Kasumi-1 (cell line): ENCODE measurements at places on chromosomes 16 and 17.

- DNase-seq: no peak
These were observed 37.2 kb downstream of the GNAO1 start for GRCh38 chr16:56228476-56228875.

- DNase-seq: no peak
These were observed 162.8 kb downstream of the BCAS3 start for GRCh38 chr17:60840456-60840855.

DNA sequence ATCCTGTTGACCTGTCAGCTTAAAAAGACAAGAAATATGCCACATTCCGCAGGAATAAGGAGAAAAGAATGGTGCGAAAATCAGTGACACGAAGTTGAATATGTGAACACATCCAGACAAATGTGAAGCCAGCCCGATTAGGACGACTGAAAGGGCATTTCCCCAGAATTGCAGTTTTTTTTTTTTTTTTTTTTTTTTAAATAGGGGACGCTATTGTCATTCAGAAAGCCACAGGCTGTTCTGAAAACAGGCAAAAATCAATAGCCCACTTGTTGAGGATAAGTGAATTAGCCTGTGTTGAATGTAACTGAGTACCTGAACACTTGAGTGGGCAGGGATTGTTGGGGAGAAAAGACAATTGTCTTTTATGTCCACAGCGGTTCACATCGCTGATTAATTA, 507.1 kb downstream of the WWOX start:
- no peak for DNase-seq

DNA sequence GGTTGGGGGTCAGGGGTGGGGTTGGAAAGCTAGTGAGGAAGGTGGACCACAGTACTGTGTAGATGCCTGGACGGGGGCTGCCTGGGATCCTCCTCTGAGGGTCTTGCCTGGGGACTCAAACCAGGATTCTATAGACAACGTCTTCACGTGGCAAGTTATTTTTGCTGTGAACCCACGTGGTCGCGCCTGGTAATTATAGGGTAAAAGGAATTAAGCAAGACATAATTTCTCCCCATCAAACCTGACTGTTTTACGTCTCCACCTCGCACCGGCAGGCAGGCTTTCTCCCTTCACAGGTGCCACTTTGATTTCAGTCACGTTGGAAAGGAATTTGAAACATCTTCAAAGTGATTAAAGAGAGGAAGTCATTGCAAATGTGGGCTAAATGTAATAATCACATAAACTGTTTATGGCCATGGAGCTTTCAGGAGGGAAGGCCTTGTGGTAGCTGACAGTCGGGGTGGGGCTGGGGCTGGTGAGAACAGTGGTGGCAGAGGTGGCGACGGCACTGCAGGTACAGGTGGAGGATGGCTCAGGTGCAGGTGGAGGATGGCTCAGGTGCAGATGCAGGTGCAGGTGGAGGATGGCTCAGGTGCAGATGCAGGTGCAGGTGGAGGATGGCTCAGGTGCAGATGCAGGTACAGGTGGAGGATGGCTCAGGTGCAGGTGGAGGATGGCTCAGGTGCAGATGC, 197.1 kb upstream of the NLRP1 start:
- DNase-seq: no peak

DNA sequence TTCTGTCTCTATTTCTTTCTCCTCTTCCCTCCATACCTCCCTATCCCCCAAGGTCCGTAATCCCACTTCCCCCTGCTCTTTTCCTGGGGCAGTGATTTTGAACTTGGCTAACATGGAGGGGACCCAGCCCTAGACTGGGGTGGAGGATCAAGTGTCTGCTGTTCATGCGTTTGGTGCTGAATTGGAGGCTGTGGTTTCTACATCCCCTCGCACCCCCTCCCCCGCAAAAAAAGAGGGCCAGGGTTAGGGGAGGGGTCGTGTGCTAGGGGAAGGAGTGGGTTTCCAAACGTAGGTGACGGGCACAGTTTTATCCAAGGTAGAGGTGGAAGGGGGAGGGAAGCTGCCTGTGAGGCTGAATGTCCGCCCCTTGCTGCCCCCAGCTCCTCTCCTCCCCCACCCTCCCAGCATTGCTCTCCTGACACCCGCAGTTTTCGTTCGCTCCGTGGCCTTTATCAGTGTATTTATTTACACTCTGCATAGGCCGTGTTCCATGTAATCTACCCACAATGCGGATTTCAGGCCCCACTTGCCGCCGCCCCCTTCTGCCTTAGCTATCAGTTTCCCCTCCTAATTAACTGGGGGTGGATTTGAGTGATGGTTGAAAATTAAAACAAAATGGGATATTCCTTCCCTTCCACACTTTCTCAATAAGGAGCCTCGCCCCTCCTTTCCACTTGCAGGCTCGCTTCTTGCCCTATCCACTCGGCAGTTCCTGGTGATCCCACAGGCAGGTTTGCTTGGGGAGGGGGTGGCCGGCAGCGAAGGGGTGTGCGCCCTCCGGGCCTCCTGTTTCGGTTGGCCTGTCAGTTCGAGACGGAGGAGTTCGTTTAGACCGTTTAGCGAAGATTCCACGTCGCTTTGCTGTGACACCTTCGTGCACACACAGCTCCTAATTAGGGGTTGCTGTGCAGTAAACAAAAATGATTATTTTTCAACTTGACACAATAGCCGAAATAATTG, 2.0 kb downstream of the GNAO1 start:
- DNase-seq: no peak

- peak; percentile 86 for DNase-seq
These were observed 26.2 kb upstream of the RFFL start for GRCh38 chr17:35089586-35090296.

GRCh38 chr16:67499106-67499505, 15.8 kb upstream of the AGRP start:
- no peak for DNase-seq

DNA sequence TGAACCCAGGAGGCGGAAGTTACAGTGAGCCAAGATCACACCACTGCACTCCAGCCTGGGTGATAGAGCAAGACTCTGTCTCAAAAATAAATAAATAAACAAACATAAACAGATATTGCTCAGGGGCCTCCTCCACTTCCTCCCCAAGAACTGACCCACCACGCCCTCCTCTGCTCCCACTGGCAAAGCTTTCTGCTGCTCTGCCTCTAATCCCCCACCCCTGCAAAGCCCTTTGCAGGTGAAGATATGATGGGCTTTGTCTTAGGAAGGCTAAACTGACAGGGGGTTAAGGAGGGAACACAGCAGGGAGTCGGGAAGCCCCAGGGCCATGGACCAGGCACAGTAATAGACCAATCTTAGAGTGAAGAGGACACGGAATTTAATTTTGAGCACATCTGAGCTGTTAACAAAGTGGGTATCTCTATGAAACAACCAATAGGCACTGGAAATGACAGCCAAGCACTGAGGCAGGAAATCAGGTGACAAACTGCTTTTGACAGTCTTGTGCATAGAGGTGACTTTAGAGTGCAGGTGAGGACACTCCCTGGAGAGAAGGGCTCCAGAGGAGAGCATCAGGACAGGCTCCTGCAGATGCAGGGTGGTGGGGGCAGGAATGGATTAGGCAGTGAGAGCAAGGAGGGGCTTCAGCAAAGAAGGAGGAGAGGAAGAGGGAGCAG, 6.4 kb upstream of the CD300LD start:
- DNase-seq: no peak

DNA sequence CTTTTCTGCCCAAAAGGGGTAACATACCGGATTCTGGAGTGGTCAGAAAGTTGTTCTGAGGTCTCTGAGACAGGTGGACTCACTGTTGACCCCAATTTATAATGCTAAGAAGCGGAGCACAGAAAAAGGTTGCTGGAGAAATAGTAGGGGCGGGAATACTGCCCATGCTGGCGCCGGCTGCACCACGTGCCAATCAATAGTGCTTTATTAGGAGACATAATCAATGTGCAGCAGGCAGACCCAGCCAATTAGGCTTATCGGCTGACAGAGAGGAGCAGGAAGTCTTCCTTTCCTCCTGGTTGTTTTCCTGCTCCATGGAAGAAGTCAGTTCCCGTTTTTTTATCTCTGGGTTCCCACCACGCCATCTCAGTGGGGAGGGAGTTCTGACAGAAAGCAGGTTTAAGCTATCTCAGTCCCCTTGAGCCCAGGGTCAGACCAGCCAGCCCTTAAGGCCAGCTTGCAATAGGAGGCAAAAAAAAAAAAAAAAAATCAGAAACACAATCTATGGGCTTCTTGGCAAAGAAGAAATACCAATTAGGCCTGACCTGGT, 68.2 kb upstream of the IRX6 start:
- no peak for DNase-seq

GRCh38 chr16:84840687-84841627, 21.2 kb downstream of the CRISPLD2 start:
- no peak for DNase-seq

GRCh38 chr17:65122836-65123756, 14.1 kb upstream of the RGS9 start:
- peak; percentile 97 for DNase-seq

- DNase-seq: no peak
These were observed 2.7 kb upstream of the CTRB1 start for GRCh38 chr16:75216127-75216526.

DNA sequence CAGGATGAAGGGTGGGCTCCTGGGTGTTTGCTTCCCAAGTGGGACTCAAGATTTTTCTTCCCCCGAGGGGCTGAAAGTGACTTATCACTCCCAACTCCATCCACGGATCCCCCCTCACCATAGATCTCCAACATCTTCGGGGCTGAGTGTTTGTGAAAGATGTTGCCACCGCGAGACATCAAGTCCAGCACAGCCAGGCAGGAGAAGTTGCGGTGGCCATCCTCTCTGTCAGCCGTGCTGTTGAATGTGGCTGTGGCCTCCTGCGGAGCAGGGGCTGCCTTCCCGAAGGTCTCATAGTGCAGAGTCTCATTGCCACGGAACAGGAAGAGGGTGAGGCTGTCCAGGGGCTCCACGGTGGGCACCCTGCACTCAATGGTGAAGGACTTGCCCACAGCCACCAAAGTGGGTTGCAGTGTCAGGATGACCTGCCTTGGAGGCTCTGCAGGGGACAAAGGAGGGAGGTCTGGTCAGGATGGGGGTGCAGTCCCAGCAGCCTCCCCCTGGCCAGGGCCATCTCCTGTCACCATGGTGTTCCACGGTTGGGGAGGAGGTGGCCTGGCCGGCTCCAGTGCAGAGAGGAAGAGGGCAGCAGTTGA, 5.5 kb downstream of the PRR29 start:
- DNase-seq: no peak

DNA sequence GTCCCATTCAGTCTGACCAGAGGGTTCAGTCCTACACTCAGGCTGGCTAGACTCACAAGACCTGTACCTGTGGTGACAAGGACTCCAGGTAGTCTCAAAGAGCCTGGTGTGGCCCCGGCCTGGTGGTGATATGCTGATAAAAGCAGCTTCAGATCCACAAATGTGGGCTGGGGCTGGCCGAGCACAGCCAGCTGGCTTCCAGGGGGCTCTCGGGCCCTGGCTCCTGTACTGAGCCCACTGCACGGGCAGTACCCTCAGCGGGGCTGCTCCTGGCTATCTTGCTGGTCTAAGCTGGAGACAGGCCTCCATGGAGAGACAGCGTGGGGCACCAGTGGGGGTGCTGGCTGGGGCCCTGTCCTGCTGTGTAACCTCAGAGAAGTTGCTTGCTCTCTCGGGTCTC, 4.3 kb downstream of the SMIM5 start:
- no peak for DNase-seq

GRCh38 chr17:74936470-74936799, 737 bp downstream of the OTOP3 start:
- DNase-seq: no peak

GRCh38 chr16:3216263-3216640, 18.7 kb downstream of the ZNF200 start:
- no peak for DNase-seq

- no peak for DNase-seq
These were observed 202.0 kb downstream of the C16orf78 start for GRCh38 chr16:49575346-49576172.

DNA sequence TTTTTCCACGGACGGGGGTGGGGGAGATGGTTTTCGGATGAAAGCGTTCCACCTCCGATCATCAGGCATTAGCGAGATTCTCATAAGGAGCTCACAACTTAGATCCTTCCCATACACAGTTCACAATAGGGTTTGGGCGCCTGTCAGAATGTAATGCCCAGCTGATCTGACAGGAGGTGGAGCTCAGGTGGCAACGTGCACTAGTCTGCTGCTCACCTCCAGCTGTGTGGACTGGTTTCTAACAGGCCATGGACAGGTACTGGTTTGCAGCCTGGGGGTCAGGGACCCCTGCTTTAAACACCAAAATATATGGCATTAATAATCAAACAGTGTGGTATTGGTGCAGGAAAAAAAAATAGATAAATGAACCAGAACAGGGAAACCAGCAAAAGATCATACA, 157.5 kb upstream of the NLRP1 start:
- no peak for DNase-seq

DNA sequence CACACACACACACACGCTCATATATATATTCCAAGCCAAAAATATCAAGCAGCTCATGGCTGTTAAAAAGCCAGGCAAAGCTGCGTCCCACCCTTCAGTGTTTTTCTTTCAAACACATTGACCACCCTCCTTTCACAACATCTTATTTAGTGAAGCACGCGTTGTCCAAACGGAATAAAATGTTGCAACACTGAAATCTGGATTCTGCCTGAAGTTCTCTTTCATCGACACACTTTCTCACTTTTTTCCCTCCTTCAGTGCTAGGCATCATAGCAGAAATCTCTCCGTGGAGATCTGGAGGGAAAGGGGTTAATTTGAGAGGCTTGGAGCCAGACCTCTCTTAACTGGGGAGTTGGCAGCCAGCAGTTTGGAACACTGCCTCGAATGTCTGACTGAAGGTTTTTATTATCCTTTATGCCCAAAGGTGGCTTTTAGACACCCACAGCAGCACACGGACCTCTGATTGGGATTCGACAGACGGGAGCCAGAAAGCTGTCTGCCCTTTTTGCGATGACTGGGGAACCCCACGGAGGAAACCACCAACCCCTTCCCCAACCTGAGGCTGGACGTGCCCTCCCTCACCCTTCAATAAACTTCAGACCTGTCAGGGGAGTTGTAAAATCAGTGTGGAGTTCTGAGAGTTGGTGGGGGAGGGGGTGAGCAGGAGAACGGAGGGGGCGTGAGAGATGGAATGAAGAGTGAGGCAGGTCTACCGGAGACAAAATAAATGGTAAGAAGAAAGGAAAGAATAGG, 833.6 kb upstream of the SOX9 start:
- no peak for DNase-seq

DNA sequence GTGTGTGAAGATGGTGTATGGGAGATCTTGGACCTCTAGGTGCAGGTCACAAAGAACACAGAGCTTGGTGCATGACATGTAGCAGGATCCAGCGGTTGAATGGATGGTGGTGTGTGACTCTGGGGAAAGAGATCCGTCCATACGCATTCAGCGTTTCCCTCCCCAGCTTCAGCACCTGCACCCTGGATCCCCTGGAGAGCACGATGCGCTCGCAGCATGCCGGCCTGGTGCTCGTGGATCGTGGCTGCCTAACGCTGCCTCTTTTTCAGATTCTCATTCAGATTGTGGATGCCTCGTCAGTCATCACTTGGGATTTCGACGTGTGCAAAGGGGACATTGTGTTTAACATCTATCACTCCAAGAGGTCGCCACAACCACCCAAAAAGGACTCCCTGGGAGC, 70.9 kb downstream of the SEC14L1 start:
- no peak for DNase-seq

- DNase-seq: peak; percentile 3
These were observed 3.0 kb downstream of the TNK1 start for GRCh38 chr17:7383742-7384488.
